Inflammatory macrophage (primary cell): ENCODE measurements at places on chromosomes 6 and 20.
A peak's percentile ranks its signal among the peaks of the same experiment; 100 is the strongest.

DNA sequence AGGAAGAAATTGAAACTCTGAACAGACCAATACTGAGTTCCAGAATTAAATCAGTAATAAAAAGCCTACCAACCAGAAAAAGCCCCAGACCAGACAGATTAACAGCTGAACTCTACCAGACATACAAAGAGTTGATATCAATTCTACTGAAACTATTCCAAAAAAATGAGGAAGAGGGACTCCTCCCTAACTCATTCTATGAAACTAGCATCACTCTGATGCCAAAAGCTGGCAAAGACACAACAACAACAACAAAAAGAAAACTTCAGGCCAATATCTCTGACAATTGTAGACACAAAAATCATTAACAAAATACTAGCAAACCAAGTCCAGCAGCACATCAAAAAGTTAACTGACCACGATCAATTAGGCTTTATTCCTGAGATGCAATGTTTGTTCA lies 246.0 kb upstream of the RUNX2 start:
- DNase-seq: no peak

- no peak for DNase-seq
Measured at GRCh38 chr6:113171882-113172281, 685.3 kb upstream of the MARCKS start.

GRCh38 chr6:136039185-136039584 lies 187.7 kb downstream of the PDE7B start:
- no peak for DNase-seq

GRCh38 chr20:24999568-24999967 lies 7.0 kb upstream of the APMAP start:
- no peak for DNase-seq

DNA sequence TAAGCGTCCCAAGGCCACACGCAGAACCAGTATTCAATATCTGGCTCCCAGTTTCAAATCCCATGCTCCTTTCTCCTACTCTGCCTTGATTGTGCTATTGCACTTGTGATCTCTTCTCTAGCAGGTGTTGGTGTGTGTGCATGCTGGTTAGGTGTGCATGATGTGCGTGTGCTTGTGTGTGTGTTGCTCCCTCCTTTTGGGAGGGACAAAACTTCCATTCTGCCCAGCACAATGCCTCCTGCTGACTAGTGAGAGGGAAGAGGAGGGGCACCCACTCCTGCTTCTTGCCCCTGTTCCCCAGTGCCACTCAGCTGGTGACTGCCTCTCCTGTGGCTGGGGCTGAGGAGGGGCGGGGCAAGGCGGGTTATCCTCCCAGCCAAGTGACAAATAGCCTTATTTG lies 19.7 kb downstream of the CD40 start:
- DNase-seq: no peak

GRCh38 chr6:24766680-24767462 lies 7.9 kb upstream of the GMNN start:
- DNase-seq: peak; percentile 80

DNA sequence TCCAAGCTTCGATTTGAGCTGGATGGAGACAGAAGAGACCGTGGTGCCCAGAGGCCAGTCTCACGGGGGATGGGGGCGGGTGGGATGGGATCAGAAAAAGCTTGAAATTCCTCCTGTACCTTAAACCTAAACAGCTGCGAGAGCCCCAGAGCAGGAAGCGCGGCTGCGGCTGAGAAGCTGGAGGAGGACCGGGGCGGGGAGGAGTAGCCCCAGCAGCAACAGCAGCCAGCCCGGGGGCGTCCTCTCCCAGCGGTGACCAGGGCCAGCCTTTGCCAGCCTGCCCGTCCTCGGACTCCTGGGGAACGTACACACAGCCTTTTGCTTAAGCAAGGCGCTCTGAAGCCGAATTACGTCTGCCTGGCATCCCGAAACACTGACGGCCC lies 17.4 kb upstream of the PRDM13 start:
- no peak for DNase-seq

GRCh38 chr6:13953061-13953705 lies 28.4 kb downstream of the RNF182 start:
- DNase-seq: no peak

- no peak for DNase-seq
Measured at GRCh38 chr20:22810626-22811569, 224.2 kb upstream of the SSTR4 start.

- no peak for DNase-seq
Measured at GRCh38 chr6:6629402-6629801, 40.9 kb downstream of the LY86 start.

GRCh38 chr6:69771158-69771906 lies 25.5 kb downstream of the LMBRD1 start:
- no peak for DNase-seq

DNA sequence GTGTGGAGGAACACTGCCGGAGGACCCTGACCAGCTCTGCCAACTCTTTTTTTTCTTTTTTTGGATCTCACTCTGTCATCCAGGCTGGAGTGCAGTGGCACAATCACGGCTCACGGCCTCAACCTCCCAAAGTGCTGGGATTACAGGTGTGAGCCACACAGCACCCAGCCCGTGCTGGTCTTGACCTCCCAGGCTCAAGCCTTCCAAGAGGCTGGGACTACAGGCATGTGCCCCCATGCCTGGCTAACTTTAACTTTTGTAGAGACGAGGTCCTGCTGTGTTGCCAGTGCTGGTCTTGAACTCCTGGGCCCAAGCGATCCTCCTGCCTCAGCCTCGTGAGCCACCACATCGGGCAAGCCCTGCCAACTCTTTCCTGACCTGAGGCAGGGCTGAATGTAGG lies 11.2 kb downstream of the GCNT2 start:
- DNase-seq: no peak

GRCh38 chr6:134182528-134182927 lies 130.1 kb upstream of the SLC2A12 start:
- no peak for DNase-seq

- DNase-seq: no peak
Measured at GRCh38 chr6:3415082-3415453, 41.8 kb downstream of the SLC22A23 start.

DNA sequence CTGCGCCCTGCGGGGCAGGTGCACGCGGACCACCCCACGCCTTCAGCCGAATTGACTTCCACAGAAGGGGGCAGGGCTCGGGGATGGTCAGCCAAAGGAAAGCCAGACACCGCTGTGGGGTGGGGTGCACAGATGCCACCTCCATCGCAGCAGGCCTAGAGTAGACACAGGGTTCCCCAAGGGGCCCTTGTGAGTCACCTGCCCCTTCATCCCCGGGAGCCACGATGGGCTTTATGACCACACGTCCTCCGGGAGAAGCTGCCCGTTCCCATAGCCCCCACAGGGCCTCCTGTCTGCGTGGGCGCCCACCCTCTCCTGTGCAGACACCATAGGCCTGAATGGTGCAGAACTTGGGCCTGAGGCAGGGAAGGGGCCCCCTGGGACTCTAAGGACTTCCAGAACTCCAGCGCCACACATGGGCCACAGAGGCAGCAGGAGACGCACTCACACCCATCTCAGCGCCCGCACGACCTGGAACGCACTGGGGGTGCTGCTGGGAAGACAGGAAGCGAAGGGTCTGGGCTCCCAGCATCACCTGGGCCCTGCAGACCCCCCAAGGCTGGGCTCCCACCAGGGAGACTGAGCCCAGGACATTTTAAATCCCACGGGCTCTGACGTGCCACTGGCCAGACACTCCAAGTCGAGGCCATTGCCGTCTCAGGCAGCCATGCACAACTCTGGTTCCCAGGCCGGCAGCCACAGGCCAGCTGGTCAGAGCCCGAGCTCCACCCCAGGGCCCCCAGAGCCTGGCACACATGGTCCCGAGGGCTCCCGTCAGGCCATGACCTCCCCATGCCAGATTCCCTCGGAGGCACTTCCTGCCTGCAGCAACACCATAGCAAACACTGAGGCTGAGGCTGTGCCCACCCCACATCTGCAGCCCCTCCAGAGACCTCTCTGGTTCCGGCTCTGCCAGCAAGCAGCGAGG lies 134.2 kb downstream of the DLL1 start:
- DNase-seq: no peak

- no peak for DNase-seq
Measured at GRCh38 chr20:44051661-44052000, 135.4 kb downstream of the JPH2 start.

DNA sequence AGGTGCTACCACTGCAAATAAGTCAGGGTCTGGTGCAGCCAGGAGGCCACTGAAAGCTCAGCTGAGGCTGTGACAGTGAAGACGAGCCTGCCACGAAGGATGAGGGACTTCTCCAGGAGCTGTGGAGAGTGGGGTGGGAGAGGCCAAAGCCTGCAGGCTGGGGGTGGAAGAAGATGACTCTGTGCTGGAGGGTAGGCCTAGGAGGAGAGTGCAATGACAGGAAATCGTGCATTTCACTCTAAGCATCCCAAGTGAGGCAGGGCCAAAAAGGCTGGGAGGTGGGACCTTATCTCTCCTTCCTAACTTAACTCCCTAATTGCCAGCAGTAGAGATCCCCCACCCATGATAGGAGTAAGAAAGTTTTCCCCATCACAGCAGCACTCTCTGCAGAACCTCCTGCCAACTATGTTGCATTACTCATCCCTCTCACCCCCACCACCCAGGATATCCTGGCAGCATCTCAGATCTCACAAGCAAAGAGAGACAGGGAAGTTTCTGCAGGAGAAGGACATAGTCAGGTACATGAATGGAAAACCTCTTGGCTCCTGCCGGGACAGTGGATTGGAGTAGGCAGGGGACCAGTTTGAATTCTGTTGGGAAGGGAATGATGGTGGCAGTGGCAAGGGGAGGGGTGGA lies 466.2 kb downstream of the CDH26 start:
- DNase-seq: no peak

GRCh38 chr20:35370751-35371150 lies 41.0 kb downstream of the UQCC1 start:
- DNase-seq: no peak

DNA sequence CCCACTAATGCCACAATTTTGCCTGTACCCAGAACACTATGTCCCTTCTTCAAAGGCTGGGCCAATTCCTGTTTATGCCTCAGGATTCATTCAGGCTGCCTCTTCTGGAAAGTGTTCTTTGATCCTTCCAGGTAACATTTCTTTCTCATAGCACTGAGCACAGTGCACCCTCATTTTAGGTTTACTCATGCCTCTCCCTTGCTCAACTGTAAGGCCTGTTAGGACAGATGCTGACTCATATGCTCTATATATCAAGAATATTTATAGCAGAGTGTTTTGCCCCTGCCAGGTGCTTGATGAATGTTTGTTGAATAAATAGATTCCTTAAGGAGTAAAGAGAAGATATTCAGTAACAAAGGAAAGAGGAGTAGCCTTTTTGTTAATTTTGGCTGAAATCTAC lies 263.9 kb downstream of the PHF3 start:
- no peak for DNase-seq

DNA sequence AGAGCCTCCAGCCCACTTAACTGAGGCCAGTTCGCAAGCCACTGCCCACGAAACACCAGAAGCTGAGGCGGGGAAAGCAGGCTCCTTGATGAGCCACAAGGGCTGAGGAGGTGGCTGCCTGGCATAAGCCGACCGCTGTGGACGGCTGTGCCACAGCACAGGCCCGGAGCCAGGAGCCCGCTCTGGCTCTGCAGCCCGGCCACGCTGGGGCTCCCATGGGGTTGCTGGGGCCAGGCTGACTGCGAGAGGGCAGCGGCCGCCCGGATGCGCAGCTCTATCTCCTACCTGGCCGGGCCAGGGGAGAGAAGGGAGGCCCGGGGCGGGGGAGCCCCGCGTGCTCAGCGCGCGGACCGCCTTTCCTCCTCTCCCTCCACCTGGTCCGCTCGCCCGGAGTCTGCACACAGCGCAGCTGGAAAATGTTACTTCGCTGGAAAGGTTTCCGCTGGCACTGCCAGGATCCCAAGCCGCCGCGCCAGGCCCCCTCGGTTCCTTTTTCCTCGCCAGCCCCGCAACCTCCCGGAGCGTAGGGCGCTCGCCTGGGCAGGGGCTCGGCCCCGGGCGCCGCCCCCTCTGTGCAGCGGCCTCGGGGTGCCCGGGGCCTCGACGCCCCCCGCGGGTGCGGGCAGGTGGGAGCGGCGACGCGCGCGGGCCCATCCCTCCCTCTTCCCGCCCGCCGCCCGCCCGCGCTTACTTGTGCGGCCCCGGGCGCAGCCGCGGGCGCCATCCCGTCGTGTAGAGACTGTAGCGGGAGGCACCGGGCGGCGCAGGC lies 657 bp downstream of the EMILIN3 start:
- no peak for DNase-seq

GRCh38 chr20:36407199-36407733 lies 101.1 kb downstream of the DLGAP4 start:
- DNase-seq: no peak

DNA sequence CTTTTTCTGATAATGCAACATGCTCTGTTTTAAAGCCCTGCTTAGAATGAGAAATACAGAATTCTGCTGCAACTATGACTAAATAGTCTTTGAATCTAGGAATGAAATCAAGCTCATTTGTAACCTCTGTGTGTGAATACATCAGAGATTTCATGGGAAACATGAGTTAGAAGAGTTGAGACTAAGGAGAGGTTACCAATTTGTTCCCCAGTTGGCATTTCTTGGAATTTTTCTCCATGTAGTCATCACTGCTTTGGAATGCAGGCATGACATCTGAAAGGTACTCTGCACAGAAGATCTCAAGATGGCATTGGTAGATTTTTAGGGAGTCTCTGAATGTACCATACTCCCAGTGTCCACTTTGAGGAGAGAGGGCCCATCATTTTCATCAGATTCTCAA lies 237.2 kb downstream of the TFAP2A start:
- DNase-seq: no peak

DNA sequence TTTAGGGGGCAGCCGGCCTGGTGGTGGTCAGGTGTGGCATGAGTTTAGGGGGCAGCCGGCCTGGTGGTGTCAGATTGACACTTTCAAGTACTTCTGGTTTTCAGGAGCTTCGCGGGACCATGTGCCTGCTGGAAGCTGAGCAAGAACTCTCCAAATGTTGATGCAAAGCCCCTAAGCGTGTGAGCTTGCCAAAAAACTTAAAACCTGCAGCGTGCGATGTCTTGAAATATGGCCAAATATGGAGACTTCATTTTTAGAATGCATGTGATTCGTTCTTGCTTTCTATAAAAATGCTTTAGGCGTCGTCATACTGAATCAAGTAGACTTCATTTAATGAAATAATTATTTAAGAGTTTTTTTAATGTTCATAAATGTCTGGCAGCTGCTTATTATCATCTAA lies 149.4 kb downstream of the SMOC2 start:
- no peak for DNase-seq

DNA sequence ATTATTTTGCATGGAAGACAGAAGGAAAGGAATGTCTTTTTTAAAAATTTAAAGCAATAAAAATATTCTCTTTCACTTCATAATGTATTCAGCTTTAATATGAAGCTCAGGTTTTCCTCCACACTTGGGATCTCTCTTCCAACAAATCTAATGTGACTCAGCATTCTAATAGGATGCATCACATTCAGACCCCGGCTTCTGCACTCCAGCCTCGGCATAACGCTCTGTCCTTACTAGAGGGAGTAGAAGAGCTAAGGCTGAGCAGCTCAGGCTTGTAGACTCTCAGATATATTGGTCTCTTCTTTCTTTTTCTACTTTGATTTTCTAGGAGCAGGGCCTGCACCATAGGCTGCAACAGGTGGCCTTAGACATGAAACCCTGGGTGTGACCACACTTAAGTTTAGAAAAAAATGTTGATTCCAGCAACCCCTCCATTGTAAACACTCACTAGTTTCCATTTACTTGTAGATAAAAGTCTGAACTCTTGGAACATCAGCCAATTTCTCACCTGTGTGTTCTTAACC lies 161.7 kb downstream of the PAK5 start:
- DNase-seq: no peak

GRCh38 chr6:78598966-78599365 lies 268.4 kb upstream of the IRAK1BP1 start:
- DNase-seq: no peak

GRCh38 chr6:501891-502601 lies 110.5 kb downstream of the IRF4 start:
- DNase-seq: peak; percentile 11

- no peak for DNase-seq
Measured at GRCh38 chr6:25354078-25354932, 75.1 kb downstream of the CARMIL1 start.

GRCh38 chr6:156807795-156808194 lies 30.6 kb downstream of the ARID1B start:
- DNase-seq: no peak
